ENCODE measurements at places on chromosomes 6 and 20.

- DNase-seq = no peak
Measured at GRCh38 chr6:36082318-36082717, 48.0 kb upstream of the MAPK13 start.

GRCh38 chr6:47380251-47380650 lies 70.5 kb upstream of the TNFRSF21 start:
- DNase-seq = peak; percentile 28

- DNase-seq = no peak
Measured at GRCh38 chr20:61808447-61808846, 257.2 kb downstream of the TAF4 start.

GRCh38 chr6:163298079-163298830 lies 116.3 kb upstream of the QKI start:
- DNase-seq = no peak

GRCh38 chr6:28816909-28817807 lies 106.6 kb downstream of the TRIM27 start:
- peak; percentile 70 for DNase-seq

DNA sequence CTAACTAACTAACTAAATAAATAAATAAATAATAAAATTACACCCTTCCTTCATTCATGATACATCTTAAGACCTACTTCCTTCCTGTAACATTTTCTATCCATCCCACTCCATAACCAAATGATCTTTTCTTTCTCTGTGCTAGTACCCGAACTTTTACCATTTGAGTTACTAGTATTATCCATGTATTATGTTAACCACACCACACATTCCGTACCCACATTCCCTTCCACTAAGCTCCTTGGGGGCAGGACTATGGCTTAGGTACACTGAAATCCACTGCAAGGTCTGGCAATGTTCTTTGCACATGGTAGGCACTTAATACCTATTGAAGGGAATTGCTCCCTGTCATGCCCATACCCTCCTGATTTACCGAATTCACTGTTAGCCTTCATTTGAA lies 24.9 kb downstream of the REPS1 start:
- DNase-seq = no peak

DNA sequence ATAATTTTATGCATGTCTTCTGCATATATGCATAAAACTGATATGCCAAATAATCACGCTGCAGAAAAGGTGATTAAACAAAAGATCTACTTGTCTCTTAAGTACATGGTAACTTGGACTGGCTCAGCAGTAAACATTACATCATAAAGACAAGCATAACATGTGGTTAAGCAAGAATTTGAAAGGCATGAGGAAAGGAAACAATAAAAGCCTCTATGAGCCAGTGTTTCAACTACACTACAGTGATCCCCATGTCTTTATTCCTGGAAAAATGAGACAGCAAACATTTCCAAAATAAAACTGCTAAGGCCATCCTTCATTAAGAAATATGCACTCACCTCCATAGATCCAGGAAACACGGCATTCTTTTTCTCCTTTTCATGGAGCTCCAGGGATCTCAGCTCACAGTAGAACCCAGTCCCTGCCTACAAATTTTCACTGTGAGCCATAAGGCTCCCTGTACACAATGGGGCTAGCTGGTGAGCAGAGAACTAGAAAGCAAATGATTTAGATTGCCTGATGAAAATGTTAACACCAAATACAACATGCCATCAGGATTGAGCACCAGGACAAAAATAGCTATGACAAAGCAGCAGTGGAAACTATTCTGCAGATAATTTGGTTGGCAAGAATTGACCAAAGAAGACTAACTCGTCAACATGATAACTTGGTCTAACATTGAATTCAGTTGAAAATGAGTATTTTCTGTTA lies 156.1 kb downstream of the COL21A1 start:
- DNase-seq = no peak

DNA sequence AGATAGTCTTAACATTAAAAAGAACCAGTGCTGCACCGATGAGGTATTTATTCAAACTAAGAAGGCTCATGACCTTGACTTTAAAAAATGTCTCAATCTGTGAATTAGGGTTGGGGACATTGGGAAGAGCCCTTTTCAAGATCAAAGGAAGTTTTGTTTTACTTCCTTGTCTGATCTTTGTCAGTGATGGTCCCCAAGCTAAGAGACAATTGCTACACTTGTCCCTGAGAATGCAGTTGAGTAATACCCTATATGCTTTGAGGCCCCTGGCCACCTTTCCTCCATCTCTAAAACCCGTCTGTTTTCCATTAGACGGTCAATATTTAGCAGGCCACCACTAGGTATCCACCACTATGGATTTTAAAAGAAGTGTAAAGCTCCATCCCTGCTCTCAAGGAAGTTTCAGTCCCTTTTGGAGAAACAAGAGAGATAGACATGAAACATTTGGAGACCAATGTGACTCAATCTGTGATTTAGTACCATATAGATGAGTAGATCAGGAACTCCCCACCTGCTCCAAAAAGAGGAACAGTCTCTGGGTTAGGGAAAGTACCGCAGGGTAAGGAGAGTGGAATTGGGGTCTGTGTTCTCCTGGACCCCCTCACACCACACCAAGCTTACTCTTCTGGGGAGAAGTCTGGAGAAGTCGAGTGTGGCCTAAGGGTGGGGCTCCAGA lies 99.1 kb upstream of the ISM1 start:
- no peak for DNase-seq

DNA sequence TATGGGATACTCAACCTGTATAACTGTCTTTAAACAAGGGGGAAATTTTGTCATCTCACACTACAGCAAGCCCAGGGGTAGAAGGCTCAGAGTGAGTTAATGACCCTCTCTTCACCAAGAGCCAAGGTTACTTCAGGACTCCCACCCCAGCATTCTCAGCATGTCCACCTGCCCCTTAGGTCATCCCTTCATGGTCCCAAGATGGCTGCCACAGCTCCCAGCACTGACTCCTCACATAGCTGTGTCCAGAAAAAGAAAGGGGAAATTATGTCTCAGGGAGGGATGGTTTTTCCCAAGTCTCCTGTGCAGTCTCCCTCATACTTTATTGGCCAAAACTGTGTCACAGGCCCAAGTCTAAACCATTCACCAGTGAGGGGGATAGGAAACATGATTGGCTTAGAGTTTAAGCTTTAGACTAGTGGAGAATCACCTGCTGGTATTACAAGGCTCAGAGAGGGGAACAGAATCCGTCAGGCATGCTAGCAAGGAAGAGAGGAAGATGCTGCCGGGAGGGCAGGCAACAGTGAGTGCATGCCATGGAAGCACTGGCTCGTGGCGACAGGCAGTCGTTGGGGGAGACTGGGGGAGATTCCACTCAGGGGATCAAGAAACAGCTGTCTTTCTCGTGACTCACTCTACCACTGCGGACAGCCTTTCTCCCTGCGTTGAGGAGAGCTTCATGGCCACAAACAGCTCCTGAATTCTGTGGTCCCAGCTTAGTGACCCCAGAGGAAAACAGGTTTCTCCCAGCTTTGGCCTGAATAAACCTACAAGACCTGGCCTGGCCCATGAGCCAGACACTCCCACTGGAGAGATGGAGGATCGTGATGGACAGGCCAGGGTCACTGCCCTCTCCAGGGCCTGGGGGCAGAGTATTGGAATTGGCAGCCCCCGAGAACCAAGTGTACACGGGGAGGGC lies 37.2 kb downstream of the HM13 start:
- no peak for DNase-seq

DNA sequence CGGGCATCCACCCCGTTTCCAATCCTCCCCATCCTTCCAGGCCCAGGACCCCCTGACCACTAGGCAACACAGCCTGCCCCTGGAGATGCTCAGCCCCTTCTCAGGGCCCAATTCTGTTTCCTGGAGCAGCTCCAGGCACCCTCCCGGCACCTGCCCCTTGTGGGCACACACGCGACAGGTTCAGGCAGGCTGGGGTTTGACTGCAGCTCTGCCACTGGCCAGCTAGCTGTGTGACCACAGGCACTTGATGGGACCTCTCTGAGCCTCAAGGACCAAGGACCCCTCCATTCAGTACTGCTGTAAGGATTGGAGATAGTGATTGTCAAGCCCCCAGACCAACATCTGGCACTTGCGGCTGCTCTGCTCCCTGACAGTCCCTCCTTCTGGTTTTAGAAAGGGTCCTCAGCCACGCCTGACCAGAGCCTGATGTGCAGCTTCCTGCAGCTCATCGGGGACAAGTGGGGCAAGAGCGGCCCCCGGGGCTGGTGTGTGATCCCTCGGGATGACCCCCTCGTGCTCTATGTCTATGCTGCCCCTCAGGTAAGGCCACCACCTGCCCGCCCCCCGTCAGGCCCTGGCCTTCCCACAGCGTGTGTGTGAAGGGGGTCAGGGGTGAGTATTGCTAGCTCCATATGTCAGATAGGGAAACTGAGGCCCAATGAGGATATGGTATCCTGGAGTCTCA lies 21.7 kb downstream of the FGD2 start:
- DNase-seq = no peak

DNA sequence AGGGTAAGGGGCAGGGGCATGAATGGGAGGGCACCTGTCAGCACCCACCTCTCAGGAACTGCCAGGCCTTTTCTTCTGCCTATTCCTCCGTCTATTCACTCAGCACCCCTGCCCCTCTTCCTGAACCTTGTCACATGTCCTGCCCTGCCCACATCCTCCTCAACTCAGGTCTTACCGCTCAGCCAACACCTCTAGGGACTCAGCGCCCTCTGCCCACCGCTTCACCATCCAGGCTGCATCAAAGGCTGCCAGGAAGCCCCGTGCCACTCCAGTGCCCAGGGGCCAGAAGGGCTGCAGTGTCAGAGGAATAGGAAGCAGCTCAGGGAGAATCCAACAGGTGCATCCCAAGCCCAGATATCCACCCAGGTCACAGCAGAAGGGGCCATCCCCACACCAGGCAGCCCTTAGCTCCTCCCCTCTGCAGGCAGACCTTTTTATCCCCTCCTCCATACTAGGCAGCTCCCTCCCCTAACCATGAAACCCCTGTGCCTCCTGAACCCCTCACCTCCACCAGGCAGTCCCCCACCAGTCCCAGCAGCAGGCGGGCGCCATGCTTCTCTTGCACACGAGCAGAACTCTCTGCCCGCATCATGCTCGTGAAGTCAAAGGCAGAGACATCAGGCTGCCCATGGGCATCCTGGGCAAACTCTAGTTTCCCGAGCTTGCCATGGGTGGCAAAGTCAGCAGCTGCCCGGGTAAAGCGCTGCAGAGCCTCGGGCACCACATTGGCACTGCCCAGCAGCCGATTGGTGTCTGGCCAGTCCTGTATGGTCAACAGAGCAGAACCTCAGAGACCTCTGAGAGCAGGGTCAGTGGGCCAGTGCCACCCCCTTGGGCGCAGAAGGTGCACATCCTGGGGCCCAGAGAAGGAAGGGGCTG lies 5.5 kb downstream of the MICAL1 start:
- DNase-seq = no peak

DNA sequence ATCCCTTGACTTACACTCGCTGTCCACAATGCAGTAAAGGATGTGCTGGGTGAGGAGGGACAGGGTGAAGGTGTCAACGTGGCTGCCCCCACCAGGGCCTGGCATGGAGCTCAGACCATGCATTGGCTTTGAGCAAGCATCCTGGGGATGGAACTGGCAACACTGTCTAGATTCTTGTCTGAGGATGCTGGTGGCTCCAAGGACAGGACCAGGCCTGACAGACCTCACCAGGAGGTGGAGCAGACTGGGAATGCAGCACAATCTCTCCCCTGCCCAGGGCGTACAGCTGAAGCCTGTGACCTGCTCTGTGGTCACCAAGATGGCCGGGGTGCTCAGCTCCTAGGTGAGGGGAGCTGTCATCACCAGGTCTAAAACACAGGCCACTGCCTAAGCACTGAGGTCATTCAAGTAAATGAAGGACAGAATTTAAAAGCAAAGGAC lies 50.9 kb downstream of the MYH7B start:
- DNase-seq = no peak

- DNase-seq = peak; percentile 40
Measured at GRCh38 chr20:32077190-32077589, 25.1 kb downstream of the HCK start.

GRCh38 chr6:10314163-10314955 lies 100.5 kb downstream of the TFAP2A start:
- no peak for DNase-seq

DNA sequence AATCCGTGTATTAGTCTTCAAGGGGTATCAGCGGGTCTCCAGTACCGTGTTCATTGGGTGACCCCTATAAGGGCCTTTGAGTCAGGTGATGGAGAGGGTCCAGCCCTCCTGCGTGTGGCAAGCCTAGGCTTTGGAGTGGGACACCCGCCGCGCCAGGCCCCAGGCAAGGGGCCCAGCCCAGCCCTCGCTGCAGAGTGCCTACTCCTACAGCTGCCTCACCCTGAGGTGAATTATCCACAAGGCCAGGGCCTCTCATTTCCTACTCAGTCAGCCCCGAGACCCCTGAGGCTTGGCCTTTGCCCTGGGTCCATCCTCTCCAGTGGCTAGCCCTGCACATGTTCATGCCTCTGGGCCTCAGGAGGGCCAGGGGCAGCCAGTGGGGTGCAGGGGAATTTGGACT lies 45.1 kb downstream of the TMEM242 start:
- DNase-seq = no peak

DNA sequence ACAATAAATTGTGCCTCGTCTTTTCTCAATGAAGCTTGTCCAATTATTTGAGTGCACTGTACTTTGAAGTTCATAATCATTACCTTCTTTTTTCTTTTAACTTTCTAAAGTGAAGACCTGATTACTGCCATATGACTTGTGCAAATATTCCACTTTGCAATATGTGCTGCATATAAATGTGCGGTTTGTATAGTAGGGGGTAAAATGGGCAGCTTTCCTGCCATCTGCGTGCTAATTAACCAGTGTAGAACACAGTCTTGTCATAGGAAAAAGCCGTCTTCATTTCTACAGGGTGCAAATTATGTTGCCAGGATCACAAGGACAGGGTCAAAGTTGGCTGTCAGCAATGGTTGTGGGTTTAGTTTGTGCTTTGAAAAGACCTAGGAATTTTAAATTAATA lies 397.0 kb downstream of the NKAIN2 start:
- no peak for DNase-seq

- DNase-seq = no peak
Measured at GRCh38 chr6:44892579-44892978, 435.6 kb upstream of the RUNX2 start.

GRCh38 chr6:137754866-137755265 lies 112.2 kb upstream of the TNFAIP3 start:
- DNase-seq = no peak

GRCh38 chr6:122491919-122492555 lies 20.4 kb upstream of the SERINC1 start:
- peak; percentile 91 for DNase-seq

Data from hematopoietic multipotent progenitor cell treated with erythropoietin and hydrocortisone succinate and interleukin-3 and kit ligand, for 6 days (in vitro differentiated cells).